Non-pigmented ciliary epithelial cell (primary cell): ENCODE measurements at places on chromosomes 12 and 14.

DNA sequence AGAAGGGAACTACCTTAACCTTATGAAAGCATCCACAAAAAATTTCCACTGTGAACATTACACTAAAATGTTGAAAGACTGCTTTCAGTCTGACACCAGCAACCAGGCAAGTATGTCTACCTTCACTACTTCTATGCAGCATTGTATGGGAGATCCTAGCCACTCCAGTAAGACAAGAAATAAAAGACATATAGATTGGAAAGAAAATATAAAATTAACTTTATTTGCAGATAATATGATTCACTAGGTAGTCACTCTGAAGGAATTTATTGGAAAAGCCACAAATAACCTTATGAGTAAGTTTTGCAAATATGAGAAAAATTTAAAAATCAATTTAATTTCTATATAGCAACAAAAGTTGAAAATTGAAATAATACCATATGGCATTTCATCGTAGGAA is 172.0 kb downstream of the RERGL start:
- DNase-seq: no peak

DNA sequence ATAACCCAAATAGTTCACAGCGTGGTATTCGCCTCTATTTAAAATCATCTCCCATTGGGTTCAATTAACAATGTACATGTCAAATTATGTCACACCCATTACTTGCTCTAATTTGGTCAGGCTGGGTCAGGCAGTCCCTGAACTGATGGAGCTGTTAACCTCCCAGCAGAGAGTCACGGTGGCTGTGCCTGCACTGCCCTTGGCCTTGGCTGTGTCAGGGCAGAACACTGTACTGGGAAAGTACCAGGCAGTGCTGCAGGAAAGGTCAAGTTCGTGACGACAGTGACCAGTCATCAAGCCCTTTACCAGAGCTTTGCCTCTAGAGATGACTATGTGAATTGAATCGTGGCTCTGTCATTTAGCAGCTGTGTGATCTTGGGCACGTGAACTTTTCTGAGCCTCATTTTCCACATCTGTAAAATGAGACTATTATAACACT is 100.0 kb downstream of the ARF6 start:
- DNase-seq: no peak

DNA sequence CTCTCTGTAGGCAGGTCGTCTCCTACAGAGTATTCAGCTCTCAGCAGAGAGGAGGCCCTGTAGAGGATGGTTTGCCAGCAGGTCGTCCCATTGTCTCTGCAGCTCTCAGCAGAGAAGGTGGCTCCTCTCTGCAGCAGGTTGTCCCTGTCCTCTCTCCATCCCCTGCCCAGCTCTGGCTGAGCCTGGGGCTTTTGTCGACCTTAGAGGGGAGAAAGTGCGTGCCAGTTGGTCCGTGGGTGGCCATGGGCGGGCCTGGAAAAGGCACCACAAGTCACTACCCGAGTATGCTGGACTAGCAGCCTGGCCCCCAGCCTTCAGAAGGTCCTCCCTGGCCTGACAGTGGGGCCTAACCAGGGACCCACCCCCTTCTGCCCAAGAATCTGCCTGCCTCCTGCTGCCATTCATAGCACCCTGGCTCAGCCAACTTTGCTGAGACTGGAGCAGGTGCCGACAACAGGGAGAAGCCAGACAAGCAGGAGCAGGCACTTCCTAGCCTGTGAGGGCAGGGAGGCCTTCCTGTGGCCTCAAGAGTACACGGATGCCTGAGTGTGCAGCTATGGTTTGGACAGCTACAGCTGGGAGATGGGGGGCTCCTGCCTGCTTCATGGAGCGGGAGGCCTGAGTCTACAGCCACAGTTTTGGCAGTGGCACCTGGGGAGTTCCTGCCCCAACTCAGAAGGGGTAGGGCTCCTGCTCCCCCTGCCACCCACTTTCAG is 59.7 kb upstream of the KCNH3 start:
- no peak for DNase-seq

GRCh38 chr14:38290601-38291188 is 34.8 kb upstream of the CLEC14A start:
- peak; percentile 91 for DNase-seq

DNA sequence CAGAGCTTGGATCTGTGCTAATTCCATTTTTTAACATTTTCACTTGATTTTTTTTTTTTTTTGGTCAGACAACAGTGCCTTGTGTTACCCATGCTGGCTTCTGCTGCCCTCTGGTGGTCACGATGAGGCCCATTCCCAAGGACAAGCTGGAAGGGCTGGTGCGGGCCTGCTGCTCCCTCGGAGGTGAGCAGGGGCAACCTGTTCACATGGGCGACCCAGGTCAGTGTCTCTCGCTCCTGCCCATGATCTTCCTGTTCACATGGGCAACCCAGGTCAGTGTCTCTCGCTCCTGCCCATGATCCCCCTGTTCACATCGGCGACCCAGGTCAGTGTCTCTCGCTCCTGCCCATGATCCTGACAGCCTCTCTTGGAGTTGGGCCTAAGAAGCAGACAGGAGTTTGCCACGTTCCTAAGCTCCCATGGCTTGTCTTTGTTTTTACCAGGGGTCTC is 59.4 kb downstream of the DGLUCY start:
- peak; percentile 36 for DNase-seq

DNA sequence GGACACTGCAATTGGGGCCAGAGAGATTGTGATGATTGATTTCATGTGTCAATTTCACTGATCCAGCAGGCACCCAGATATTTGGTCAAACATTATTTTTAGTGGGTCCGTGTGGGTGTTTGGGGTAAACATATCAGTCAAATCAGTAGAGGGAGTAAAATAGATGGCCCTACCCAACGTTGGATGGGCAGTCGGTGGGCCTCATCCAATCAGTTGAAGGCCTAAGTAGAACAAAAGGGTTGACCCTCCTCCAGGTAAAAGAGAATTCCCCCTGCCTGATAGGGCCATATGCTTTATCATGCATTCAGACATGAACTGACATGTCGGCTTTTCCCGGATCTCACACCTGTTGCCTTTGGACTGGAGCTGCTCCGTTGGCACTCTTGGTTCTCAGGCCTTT is 195.1 kb upstream of the CAND1 start:
- DNase-seq: no peak

DNA sequence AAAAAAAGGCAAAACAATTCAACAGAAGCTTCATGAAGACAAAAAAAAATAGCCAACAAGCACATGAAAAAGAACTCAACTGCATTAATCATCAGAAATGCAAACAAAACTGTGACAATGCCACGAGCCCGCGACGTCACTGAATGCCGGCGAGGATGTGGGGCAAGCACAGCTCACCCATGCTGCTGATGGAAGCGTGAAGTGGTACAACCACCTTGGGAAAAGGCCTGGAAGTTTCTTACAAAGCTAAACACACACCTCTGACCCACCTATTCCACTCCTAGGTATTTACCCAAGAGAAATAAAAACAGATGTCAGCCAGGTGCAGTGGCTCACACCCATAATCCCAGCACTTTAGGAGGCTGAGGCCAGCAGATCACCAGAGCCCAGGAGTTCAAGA is 10.5 kb downstream of the BTBD6 start:
- no peak for DNase-seq

DNA sequence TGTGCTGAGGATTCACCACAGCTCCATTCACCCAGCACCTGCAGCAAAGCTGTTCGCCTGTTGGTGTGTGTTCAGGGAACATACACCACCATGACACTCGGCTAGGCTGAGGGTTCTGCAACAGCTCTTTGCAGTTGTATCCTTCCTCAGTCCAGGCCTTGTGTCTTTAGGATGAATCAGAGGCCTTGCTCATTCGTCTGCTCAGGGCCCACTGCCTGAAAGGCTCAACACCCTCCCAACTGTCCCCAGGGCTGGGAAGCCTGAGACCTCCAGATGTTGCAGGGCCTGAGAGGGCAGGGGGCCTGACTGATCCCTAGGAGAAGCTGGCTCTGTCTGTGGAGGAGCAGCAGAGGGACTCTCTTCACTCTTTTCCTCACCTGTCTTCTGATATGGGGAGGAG is 11.2 kb downstream of the ZDHHC22 start:
- no peak for DNase-seq

DNA sequence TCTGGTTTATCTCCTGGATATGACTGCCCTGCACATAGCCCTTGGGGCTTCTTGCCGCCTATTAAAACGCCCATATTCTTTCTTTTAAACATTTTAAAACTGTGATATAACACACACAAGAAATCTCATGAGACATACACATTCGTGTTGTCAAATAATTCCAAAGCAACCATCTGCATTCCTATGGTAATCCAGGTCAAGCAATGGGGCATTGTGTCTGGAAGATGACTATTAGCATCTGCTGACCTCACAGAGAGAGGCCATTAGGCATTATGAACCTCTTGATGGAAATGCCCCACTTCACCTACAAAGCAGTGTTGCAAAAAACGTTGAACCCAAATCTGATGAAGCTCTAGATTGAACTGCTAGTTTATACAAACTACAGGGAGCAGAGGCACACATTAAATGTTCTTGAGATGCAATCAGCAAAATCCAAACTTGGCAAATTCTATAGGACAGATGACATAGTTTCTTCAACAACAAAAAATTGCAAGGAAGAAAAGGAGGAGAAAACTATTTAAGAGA is 513.8 kb upstream of the CCDC196 start:
- no peak for DNase-seq

GRCh38 chr14:77003960-77004710 is 24.4 kb downstream of the IRF2BPL start:
- no peak for DNase-seq

DNA sequence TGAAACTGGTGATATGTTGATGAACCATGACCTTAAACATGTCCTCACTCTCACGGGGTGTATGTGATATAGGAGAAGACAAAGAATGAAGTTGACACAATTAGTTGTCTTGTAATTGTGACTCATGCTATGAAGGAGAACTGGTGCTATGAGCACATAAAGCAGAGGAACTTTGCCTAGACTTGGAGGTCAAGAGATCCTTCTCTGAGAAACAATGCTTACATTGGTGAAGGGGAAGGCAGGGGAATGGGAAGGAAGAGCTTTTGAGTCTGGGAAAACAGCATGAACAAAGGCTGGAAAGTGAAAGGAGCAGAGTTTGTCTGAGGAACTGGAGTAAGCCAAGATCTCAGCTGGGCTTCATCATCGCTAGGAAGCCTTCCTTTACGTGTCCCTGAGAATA is 83.2 kb downstream of the MYRFL start:
- no peak for DNase-seq

- DNase-seq: no peak
Measured at GRCh38 chr12:96907671-96908422, 790 bp downstream of the NEDD1 start.

DNA sequence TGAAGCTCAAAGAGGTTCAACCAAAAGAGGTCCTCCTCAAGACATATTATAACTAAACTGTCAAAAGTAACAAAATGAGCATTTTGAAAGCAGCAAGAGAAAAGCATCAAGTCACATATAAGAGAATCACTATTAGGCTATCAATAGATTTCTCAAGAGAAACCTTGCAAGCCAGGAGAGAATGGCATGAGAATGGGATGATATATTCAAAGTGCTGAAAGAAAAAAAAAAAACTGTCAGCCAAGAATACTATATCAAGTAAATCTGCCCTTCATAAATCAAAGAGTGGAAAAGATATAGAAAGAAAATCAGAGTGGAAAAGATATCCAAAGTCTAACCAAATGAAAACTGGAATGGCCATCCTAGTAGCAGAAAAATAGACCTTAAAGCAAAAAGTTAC is 39.3 kb upstream of the TSPAN11 start:
- DNase-seq: no peak

DNA sequence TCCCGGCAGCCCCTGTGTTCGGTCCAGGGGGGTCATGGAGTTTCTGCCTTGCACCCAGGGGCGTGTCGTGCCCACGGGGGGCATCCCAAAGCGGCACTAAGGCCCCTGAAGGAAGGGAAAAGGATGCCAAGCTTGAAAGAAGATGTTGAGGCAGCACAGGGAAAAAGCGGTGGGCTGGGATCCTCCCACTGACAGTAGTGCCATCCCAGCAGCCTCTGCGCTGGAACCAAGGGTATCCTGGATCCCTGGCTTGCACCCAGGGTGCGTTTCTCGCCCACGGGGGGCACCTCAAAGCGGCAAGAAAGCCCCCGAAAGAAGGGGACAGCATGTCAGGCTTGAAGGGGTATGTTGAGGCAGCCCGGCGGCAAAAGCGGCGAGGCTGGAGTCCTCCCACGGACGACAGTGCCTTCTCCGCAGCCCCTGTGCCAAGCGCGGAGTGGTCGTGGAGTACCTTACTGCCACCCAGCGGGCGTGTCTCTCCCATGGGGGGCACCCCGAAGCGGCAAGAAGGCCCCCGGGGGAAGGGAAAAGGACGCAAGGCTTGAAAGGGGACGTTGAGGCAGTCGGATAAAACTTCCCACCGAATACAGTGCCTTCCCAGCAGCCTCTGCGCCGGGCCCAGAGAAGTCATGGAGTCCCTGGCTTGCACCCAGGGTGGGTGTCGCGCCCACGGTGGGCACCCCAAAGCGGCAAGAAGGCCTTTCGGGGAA is 164.4 kb upstream of the ALG10B start:
- DNase-seq: no peak

DNA sequence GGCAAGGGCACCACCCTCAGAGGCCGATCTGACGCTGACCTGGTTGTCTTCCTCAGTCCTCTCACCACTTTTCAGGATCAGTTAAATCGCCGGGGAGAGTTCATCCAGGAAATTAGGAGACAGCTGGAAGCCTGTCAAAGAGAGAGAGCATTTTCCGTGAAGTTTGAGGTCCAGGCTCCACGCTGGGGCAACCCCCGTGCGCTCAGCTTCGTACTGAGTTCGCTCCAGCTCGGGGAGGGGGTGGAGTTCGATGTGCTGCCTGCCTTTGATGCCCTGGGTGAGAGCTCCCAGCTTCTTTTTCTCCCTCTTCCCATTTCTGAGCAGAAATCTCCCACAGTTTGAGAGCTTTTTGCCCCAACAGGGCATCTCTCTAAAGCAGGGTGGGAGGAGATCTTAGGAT is 1.8 kb downstream of the OAS1 start:
- DNase-seq: no peak

GRCh38 chr12:124358572-124358971 is 63.7 kb downstream of the RFLNA start:
- no peak for DNase-seq

DNA sequence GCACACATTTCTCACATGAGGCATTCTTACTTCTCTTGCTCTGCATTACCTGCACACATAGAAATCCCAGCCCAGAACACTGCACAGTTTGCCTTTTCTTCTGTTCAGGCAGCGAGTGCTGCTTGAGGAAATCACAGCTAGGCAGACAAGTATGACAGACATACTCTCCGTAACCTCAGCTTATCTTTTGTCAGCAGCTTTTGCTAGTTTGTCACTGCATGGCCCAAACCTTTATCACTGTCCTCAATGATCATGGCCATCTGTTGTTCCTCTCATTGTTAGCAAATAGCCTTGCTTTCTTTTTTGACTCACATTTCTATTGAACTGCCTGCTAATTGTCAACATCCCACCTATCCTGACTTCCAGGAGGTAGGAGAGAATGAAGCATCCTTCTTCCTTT is 5.3 kb downstream of the ZNF10 start:
- no peak for DNase-seq

DNA sequence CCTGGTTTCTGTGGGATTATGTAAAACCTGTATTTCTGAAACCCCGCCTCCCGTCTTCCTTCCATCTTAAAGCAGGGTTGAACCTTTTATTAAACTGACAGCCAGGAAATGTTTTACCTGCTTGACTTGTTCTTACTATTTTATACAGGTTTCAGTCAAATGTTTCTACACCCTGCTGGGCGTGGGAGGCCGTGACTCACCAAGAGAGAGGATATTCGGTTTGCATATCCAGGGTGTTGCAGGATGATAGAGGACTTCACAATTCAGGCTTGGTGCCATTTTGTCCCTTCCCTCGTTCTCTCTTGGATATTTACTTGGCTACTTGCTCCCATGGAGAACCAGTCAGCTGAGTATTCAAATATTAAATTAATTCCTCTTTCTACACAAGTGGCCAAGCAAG is 69.7 kb downstream of the ARF6 start:
- DNase-seq: no peak
